NCI-H2081 (cell line): ENCODE measurements at places on chromosomes 7 and 10.

DNA sequence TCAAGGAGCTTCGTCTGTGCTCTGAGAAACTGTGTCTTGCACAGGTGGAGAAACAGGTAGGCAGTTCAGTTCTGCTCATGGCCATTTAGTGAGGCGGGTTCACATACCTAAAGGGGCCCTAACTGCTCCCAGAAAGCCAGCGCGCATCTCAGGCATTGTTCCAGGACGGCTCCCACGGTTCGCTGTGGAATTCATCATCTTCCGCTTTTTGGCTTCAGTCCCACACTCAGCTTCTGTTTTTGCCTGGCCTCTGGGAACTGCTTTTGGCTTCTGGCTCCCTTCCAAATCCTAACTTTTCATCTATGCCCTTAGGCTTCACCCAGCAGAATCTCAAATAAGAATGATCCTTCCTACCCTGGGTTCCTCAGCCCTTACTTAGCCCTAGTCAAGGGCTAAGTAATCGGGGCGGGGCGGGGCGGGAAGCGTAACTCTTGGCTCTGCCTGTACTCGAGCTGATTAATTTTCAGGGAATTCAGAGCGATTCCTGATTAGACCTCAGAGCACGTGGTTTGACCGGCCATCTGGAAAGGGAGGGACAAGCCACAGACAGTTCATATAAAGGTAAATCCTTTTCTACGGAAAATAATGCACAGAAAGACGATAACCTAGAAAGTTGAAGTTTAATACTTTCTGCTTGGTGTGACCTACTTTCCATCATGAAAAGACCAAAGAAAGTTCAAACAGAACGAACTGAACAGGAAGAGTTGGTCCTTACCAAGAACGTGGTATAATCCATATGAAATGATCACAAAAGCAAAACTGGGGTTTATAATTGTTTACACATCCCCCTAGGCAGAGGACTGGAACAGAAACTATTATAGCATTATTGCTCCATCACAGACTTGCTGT lies 105.7 kb downstream of the ST8SIA6 start:
- DNase-seq = no peak

- peak; percentile 77 for DNase-seq
Observed at GRCh38 chr7:158447506-158448171, 140.0 kb downstream of the PTPRN2 start.

DNA sequence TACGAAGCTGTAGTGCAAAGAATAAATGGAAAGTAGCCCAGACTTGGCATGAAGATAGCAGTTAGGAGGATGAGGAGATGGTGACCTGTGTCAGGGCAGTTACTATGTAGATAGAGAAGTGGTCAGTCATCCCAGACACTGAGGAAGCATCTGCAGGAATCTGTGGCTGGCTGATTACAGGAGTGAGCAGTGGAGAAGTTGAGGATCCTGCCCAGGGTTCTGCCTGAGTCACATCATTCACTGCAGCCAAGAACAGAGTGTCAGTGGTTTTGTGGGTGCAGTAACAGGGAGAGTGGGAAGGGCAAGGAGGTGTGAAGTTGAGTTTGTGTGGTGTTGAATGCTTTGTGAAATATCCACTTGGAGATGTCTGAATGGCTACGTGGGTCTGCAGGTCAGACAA lies 676.4 kb upstream of the NRP1 start:
- no peak for DNase-seq

- DNase-seq = no peak
Observed at GRCh38 chr7:39645482-39646407, 22.4 kb downstream of the RALA start.

- DNase-seq = peak; percentile 26
Observed at GRCh38 chr7:79949778-79950177, 184.9 kb upstream of the GNAI1 start.
